ENCODE measurements at places on chromosomes 6 and 20. TPM values are rescaled to one million over a fixed set of nuclear protein-coding genes. Genes with fewer than 3 reads are reported as not detected.
A peak's percentile ranks its signal among the peaks of the same experiment; 100 is the strongest.

- DNase-seq, result no peak
Observed at GRCh38 chr20:49230561-49231133, 11.4 kb downstream of the DDX27 start.

- no peak for DNase-seq
Observed at GRCh38 chr6:170289951-170290295, 955 bp downstream of the DLL1 start.

DNA sequence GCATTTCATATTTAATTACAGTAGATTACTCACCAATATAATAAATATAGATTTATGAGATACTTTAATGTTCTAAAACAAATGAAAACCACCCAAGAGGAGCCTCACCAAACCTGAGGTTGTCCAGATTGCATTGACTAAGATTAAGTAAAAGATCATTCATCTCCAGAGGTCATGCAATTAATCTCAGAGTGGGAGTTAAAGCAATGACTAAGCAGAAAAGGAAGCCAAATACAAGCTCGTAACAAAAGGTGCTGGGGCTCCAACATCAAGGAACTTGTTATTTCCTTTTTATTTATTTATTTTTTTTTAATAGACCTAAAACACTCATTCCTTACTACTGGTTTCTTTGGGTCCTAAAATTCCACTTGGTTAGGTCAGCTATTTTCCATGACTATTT is 57.7 kb downstream of the RSPO3 start:
- DNase-seq, result peak; percentile 66

GRCh38 chr6:163099621-163100171 is 314.8 kb upstream of the QKI start:
- DNase-seq, result no peak

DNA sequence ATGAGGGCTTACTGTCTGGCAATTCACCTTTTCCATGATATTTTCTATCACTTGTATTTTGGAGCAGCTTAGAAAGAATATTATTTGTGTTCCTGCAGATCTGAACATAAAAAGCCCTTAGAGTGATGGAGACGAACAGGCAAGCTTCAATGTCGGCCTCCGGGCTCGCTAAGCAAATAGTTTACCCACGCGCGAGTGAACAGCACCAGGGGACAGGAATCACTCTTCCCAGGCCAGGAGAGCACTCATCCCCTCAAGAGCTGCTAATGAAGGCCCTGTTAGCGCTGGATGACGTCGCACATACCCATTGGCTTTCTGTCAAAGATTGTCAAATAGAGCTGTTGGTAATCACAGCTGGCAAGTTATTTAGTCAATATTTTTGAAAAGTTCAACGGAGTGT is 395.7 kb downstream of the ZFAND3 start:
- no peak for DNase-seq

Gene KHDC1L
- not detected for total RNA-seq

Gene FRK
- 0.13 TPM for total RNA-seq

Gene ZNF831
- under 0.01 TPM for total RNA-seq

Data from dermis microvascular lymphatic vessel endothelial cell (primary cell).